ENCODE measurements at places on chromosomes 4 and X.

DNA sequence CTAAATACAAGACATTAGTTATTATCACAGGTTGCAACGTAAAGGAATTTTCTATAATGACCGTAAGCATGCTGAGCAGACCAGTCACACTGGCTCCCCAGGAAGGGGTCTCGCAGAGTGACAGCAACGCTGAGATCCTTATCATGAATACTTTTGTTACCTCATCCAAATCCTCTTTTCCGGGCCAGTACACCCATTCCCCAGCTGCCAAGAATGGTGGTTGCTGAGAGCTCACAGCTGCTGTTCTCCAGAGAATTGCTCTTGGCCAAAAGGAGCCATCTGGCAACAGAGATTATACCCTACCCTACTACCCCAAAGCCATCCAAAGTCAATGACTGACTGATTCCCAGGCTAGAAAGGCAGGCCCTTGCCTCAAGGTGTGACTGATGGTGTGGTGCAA is 91.6 kb downstream of the FUNDC1 start:
- no peak for DNase-seq

DNA sequence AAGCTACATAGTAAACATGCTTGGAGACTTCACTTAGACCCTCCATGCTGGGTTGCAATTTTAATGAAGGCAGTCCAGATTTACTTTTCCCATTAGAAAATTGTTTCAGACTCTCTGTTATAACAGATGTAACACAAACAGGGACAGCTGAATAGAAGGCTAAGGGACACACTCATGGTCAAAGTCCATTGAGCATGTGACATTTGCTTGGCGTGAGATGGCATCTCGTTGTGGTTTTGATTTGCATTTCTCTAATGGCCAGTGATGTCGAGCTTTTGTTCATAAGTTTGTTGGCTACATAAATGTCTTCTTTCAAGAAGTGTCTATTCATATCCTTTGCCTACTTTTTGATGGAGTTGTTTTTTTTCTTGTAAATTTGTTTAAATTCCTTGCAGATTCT is 358.2 kb upstream of the CLNK start:
- no peak for DNase-seq

GRCh38 chr4:17188547-17189400 is 290.3 kb upstream of the LDB2 start:
- no peak for DNase-seq

- DNase-seq = no peak
Measured at GRCh38 chrX:118857006-118857405, 33.4 kb downstream of the ZCCHC12 start.

- DNase-seq = no peak
Measured at GRCh38 chr4:14025111-14025510, 397.6 kb upstream of the BOD1L1 start.

- no peak for DNase-seq
Measured at GRCh38 chr4:1879485-1879884, 8.3 kb downstream of the NSD2 start.

DNA sequence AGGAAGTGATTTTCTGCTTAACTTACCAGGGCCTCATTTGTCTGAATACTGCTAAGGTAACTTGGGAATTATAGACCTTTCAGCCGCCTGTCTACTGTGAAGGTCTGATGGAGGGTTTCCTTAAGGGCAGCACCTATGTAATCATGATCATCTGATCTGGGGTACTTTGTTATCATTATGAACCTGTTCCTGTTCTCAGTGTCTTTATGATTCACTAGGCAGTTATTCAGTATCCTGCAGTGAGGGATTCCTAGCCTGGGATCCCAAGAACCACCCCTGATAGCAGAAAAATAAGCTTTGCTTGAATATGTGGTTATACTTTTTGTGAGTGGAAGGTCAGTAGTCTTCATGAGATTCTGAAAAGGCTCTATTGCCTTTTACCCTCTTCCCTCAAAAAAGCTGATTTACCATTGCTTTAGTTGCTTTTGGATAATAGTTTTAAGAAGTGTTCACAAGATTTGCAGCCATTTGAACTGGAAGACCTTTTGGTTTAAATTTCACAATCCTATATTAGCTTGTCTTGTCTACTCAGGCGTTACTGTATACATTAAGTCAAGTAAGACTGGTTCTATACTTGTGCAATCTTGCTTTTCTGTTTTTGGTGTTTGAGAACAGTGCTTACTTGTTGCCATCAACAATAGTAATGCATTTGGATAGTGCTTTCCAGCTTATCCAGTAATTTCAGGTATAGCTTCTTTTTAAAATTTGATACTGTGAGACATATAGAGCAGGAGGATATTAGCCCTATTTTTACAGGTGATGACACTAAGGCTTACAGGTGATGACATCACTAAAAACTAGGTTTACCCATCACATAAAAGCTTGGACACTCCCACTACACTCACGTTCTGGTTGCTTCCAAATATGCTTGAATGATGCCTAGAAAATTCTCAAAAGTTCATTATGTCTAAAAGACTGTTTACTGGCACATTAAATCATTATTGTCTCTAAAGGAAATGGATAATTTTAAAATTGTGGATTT is 60.0 kb downstream of the FHIP1A start:
- no peak for DNase-seq

DNA sequence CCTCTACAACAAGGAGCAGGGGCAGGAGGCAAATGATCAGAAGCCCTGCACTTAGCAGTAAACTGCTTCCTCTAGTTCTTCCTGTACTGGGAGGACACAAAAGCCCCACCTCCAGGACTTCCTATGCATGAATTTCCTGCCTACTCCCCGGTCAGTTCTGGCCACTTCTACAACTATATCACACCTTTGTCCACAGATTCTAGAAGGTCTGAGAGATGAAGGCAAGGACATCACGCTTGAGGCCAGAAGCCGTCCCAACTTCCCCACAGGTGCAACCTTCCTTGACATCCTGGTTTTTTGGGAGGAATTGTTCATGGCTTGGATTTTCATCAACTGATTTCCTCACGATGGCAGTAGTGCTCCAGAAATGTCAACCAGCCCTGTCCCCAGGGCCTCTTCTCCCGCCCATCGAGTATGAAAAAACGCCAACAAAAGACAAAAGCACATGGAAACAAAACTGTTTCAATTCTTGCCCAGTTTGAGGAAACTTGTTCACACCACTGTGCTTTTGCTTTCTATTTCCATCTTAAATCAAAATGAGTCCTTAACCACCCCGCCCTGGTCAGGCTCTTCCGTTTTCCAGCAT is 206.5 kb upstream of the STK26 start:
- peak; percentile 95 for DNase-seq

- DNase-seq = no peak
Measured at GRCh38 chr4:30002341-30002740, 717.8 kb upstream of the PCDH7 start.

DNA sequence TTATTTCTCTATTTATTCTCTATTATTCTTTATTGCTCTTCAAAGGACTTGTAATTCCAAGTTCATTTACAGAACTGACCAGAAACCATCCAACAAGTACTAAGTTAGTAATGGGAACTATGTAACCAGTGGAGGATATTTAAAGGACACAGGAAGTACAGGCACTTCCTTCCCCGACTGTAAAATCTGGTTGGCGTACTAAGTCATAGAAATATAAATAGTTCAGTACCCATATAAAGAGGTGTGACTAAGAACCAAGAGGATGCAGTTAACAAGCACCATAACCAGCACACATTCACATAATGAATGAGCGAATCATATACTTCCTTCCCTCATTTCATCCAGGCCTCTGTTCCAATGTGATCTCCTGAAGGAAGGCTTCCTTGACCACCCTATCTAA is 3.6 kb upstream of the EIF4E start:
- no peak for DNase-seq

GRCh38 chr4:111697176-111697942 is 447.9 kb upstream of the FAM241A start:
- DNase-seq = no peak

- no peak for DNase-seq
Measured at GRCh38 chr4:40515037-40515397, 114.6 kb downstream of the RBM47 start.

DNA sequence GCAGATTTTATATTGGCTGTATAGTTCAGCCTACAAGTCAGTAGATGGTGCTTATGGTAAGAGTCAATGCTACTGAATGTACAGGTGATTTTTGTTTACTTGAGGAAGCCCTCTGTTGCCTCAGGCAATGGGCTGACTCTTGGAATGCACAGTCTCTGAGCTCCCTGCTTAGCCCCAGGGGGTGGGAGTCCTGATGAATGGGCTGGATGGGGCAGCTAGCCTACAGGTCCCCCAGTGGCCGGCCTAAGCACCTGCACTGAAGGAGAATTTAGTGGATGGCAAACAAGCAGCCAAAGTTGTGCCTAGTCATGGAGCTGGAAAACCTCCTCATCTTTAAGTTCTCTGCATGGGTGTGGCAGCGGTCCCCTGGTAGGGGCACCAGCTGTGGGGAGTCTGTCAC is 101.8 kb upstream of the CXorf51B start:
- DNase-seq = no peak

- DNase-seq = no peak
Measured at GRCh38 chr4:26253968-26254367, 66.8 kb upstream of the RBPJ start.

- no peak for DNase-seq
Measured at GRCh38 chrX:78545233-78545632, 113.9 kb downstream of the RTL3 start.

- DNase-seq = no peak
Measured at GRCh38 chrX:74434336-74434735, 13.0 kb downstream of the SLC16A2 start.

DNA sequence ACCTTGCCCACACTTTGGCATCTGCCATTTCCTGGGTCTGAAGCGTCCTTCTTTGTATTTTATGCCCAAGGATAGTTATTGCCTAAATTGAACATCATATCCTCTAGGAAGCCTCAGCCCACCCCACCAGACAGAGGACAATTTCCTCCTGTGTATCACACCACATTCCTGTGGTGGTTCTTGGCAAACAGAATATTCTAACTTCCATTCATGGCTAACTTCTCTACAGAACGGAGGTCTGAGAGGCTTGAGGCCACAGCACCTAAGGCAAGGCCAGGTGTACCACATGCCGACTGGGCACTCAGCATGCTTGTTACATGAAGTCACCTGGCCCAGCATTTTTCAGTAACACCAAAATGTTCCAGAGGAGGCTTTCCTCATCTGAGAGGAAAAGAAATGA is 42.4 kb downstream of the CD99L2 start:
- DNase-seq = no peak

GRCh38 chr4:3233391-3234071 is 15.4 kb upstream of the MSANTD1 start:
- DNase-seq = no peak

- no peak for DNase-seq
Measured at GRCh38 chr4:41028392-41029076, 185.8 kb downstream of the APBB2 start.

DNA sequence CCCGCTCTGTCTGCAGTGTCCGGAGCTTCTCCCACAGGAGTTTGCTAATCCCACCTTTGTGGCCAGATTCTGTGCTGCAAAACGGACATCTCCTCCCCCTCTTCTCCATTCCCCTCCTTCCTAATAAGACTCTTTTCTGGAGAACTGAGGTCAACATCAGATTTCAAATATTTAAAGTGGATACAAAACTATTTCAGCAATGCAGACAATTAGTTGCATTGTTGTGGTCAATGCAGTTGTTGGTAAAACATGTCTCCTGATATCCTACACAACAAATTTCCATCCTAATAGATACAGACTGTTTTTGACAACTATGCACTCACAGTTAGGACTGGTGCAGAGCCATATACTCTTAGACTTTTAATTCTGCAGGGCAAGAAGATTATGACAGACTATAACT is 5.1 kb upstream of the MCUB start:
- no peak for DNase-seq

GRCh38 chrX:1853916-1854315 is 239.1 kb downstream of the ASMT start:
- no peak for DNase-seq

DNA sequence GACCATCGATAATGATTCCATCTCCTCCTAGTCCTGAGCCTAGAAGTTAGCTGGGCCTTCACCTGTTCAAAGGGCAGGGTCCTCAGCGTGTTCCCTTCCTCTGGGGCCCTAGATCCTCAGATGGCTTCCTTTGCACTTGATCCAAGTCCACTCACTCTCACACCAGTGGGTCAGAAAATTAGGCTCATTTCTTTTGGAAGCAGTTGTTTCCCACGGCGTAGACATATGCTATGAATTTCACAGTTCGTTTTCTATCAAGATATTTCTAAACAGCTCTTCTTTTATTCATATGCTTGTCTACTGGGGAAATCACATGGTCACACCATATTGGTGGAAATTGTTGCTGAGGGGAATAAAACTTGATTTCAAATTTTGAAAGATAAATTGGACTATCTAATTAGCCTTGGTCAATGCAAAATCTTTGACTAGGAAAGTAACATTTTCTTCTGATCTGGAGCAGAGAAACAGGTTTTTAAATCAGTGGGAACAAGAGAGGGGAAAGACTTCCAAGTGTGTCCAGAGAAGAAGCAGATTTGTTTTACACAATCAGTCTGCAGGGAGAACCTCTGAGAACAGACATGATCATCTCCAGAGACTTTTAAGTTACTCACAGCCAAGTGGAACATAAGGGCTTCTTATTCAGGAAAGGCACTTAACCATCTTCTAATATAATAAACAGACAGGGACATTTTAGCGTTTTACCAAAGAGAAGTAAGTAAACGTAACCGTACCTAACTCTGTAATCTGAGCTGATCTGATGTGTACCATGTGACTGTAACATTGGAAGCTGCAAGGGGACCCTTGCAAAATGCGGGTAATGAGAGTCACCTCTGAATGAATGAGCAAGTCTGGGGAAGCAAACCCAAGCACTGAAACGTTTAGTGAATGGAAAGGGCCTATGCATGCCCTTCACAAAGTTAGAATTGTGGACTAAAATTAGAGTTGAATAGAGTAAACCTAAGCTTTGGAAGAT is 455.7 kb upstream of the FAT1 start:
- no peak for DNase-seq

DNA sequence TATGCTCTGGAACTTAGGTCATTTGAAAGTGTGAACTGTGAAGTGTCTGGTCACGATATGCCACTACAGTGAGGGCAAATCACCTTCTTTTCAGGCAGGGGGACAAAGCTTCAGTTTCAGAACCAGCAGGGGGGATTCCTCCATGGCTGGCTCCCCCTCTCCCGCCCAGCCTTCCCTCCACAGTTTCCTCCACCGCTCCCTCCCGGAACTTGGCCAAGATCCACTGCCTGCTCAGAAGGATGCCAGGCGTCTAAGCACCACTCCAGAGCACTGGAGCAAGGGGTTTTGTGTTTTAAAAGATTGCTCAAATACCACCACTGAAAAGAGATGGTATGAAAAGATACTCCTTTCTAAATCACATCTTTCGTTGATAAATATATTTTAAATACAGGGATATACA is 126.9 kb downstream of the ELOVL6 start:
- no peak for DNase-seq

DNA sequence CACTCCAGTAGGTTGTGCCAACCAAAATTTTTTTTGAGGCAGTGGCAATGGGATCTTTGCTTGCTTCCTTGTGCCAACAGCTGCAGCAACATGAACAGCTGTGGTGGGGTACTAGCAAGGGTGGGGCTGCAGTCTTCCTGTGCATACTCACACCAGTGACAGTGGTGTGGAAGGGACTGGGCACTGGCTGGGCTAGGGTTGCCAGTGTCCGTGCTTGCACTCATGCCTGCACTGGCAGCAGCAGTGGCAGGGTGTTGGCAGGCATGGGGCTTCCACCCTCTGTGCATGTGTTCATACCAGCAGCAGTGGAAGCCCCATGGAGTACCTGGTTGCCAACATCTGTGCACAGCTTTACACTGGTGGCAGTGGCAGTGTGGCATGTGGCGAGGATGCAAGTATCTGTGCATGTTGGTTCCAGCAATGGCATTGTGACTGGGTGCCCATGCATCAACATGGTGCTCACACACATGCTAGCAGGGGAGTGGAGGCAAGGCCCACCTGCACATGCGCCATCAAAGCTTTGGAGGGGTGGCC is 1312.6 kb downstream of the PCDH18 start:
- DNase-seq = no peak

- no peak for DNase-seq
Measured at GRCh38 chr4:23717528-23718248, 172.2 kb downstream of the PPARGC1A start.
